SW480 (cell line): ENCODE measurements at places on chromosomes 2 and 18.

- DNase-seq: no peak
These were observed 29.8 kb upstream of the TBR1 start for GRCh38 chr2:161386228-161386824.

- DNase-seq: no peak
These were observed 22.9 kb downstream of the TGIF1 start for GRCh38 chr18:3472681-3473544.

GRCh38 chr18:961644-962355 is 57.1 kb downstream of the ADCYAP1 start:
- DNase-seq: no peak

- no peak for DNase-seq
These were observed 11.3 kb downstream of the CYTIP start for GRCh38 chr2:157432475-157433106.

GRCh38 chr2:121160366-121160765 is 124.6 kb downstream of the TFCP2L1 start:
- no peak for DNase-seq
